ENCODE measurements at places on chromosomes 16 and 17.
A peak's percentile ranks its signal among the peaks of the same experiment; 100 is the strongest.

- DNase-seq = no peak
Observed at GRCh38 chr17:67605256-67605912, 112.4 kb upstream of the NOL11 start.

DNA sequence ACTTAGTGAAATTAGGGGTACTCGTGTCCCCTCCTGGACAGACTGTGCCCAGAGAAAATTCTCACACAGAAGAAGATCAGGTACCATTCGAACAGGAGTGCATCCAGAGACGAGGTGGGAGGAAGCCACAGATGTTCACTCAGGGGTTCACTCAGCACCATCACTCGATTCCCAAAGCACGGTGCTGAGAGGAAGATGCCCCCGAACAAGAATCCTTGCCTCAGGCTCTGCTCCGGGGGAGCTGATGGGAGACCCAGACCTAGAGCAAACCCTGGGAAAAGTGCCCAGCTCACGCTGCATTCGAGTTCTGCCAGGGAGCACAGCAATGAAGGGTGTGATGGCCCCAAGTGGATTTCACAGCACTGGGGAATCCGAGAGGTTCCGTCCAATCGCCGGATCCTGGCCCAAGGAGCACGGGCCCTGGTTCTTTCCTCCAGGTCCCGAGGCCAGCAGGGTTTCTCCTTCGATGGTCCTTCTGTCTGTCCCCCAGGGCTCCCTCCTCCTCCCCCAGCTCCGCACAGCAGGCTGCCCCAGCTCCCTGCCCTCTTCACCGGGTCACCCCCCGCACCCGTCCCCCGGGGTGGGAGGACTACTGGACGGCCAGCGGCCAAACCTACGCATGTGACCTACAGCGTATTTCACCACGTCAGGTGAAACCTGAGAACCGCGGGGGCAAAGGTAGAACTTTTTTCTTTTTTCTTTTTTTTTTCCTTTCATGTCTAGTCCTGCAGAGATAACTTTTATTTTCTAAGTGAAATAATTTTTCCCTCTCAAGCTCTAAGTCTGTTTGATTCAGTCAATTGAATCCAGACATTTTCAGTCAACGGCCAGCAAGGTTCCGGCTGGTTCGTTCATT lies 10.2 kb upstream of the UBE2I start:
- no peak for DNase-seq

DNA sequence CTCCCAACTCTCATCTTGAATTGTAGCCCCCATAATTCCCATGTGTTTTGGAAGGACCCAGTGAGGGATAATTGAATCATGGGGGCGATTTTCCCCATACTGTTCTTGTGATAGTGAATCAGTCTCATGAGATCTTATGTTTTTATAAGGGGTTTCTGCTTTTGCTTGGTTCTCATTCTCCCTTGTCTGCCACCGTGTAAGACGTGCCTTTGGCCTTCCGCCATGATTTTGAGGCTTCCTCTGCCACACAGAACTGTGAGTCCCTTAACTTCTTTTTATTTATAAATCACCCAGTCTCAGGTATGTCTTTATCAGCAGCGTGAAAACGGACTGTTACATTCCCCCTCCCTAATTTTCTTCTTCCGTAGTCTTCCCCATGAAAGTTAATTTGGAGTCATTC lies 124.0 kb downstream of the ABCA8 start:
- DNase-seq = no peak

GRCh38 chr17:80877729-80878303 lies 113.8 kb upstream of the CHMP6 start:
- DNase-seq = peak; percentile 12

GRCh38 chr17:64133546-64134215 lies 3.7 kb upstream of the ERN1 start:
- no peak for DNase-seq

- no peak for DNase-seq
Observed at GRCh38 chr17:34481779-34482178, 97.6 kb upstream of the TMEM132E start.

DNA sequence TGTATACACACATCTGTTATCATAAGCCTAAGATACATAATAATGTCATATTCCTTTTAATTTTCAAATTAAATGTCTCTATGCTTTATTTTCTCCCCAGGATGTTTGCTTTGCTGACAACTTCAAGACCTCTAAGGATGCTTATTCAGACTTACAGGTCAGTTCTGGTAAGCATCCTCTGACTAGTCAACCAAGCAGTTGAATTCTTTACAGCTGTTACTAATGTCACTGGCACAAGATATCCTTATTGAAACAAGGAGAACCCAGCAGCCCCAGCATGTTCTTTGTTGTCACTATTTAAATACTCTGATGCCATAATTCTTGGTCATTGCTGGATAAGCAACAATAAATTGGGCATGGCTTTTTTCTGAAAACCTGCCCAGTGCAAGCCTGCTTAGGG lies 232.3 kb upstream of the PMFBP1 start:
- DNase-seq = no peak

GRCh38 chr17:48002916-48003416 lies 32.1 kb downstream of the CDK5RAP3 start:
- no peak for DNase-seq

DNA sequence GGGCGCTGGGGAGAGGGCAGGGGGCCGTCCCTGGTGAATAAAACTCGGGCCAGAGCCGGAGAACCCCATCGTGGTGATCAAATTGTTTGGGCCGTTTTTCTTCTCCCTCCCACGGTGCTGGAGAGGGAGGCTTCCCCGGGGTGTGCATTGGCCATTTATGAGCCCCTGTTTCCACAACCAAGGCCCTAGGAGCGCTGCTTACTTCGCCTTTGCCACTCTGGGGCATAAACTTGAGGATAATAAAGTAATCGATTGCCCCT lies 544 bp downstream of the CCP110 start:
- no peak for DNase-seq
